Ecto neural progenitor cell (in vitro differentiated cells): ENCODE measurements at places on chromosomes 16 and 17.

- no peak for DNase-seq
These were observed 69.2 kb downstream of the SDR42E1 start for GRCh38 chr16:81942007-81942601.

DNA sequence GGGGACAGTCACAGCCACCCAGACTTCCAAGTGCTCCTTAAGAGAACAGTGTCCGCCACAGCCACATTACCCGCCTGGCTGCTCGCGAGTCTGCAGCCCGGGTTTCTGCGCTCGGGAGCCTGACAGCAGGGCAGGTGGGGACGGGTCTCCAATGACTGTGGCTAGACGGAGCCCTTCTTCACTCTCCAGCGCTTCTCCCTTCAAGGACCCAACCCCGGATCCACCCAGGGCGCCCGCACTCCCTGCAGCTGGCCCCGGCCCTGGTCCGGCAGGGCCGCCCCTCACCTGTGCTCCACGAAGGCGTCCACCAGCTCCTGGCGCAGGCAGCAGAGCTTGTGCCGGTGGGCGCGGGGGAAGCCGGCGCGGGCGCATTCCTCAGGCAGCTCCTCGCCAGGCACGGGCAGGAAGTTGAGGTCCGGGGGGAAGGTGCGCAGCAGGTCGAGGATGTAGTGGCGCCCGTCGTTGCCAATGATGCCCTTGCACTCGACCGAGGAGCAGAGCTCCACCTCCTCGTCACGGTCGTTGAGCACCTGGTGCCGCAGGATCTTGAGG, 13.9 kb downstream of the CLUH start:
- no peak for DNase-seq

DNA sequence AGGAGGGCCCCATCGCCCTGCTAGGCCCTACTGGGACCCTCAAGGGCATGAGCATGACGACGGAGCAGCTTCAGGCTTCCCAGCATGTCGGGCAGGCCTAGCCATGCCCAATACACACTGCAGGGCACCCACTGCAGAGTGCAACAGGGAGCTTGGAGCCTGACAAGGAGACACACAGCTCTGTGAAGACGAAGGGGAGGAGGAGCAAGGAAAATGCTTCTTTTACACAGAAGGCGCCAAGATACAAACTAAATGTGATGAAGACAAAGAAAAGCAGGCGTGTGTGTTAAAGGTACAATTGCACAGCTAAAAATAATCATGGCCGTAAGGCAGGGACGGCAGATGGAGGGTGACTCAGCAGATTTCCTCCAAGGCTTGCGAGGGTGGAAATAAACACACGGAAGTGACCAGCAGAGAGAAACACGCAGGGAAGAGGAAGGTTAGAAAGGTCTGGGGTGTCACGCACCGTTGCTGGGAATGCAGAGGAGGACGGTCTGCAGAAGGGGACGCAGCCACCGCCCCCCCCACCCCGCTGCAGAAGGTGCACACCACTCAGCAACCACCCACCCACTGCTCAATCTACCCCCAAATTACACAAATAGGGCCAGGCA, 108.5 kb downstream of the ZNF778 start:
- DNase-seq = no peak

DNA sequence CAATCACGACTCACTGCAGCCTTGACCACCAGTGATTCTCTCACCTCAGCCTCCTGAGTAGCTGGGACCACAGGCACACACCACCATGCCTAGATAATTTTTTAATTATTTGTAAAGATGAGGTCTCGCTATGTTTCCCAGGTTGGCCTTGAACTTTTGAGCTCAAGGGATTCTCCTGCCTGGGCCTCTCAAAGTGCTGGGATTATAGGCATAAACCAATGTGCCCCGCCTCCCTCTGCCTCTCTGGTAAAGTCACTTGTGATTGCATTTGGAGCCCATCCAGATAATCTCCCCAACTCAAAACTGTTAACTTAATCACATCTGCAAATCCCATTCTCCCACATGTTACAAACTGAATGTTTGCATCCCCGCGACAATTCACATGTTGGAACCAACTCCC, 11.8 kb upstream of the PECAM1 start:
- no peak for DNase-seq

DNA sequence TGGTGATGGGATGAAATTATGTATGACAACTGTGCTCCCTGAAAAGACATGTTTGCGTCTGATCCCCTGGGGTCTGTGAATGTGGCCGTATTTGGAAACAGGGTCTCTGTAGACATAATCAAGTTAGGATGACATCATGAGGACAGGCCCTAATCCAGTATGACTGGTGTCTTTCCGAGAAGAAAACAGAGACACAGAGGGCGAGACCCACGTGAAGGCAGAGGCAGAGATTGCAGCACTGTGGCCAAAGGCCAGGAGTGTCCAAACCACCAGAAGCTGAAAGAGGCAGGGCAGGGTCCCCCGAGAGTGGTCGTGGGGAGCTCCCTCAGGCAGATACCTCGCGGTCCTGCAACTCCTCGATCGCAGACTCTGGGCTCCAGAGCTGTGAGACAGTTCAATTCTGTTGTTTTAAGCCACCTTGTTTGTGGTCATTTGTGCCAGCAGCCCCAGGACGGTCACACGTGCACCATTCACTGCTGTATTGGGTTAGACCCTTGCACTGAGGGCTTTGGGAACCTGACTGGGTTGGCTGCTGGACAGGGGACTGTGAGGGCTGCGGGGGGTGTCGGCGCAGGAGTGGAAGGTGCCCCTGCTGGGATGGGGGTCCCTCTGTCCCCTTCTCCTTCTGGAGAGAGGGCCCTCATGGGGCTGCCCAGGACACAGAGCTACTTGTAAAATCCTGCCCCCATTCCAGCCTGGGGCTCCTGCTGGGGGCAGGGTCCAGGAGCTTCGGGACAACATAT, 27.7 kb downstream of the METRNL start:
- no peak for DNase-seq

DNA sequence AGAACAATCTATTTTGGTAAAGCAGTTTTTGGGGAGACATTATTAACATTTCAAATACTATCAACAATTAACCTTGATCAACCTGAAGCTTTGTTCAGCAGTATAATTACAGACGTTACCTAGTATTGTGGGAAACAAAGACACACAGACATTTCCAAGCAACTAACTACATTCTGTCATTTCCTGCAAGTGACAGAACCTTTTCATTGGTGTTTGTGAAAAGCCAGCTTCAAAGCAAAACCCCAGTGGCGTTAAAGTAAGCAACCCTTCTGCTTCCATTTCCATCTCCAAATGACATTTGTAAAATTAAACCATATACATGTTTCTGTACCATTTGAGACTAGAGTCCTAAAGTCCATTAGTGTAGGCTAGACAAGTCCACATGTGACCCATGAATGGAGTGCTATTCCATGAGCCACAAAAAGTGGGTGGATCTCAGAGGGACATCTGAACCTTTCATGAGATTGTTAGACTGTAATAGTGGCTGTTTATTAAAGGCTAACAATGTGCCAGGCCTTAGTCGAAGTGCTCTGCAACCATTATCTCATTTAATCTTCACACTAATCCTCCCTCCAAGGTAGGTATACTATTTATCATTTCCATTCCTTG, 101.2 kb downstream of the SSH2 start:
- DNase-seq = no peak

- no peak for DNase-seq
These were observed 119.7 kb upstream of the MYOCD start for GRCh38 chr17:12545877-12546513.

- no peak for DNase-seq
These were observed 4.0 kb upstream of the PHKG2 start for GRCh38 chr16:30744183-30744582.

GRCh38 chr17:36720131-36720530, 118.7 kb downstream of the MRM1 start:
- DNase-seq = no peak

DNA sequence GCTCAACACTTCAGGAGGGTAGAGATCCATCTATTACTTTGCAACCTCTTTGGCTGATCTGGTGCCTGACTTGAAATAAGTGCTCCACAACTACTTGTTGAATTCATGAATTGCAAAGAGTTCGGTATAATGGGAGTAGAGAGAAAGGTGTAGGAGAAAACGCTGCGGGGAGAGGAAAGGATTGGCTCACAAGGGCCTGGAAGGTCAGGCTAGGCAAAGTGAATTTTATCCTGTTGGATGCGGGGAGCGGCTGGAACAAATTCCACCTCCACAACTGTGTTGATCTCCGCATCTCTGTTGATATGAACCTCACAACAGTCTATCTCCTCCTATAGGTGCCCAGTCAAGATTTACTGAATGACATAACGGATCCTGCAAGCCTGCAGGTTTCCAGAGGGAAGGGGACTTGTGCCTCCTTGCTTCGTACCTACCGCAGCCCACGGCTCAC, 684 bp downstream of the SLX4 start:
- no peak for DNase-seq

DNA sequence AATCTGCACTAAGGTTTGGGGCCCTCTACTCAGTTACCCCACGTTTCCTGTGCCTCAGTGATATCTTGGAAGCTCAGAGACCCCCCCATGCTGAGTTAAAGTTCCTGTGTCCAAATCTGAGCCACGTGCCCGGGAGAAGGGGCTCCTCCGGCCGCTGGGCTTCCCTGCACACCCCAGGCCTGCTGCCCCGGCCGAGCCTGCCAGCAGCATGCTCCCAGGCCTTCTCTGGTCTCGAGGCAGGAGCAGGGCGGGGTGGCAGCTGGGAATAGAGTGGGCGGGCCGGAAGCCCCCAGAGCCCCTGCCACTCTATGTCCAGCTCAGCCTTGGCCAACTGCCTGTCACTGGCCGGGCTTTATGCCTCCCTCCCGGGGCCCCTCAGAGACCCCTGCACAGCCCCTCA, 5.6 kb upstream of the VASN start:
- DNase-seq = no peak

DNA sequence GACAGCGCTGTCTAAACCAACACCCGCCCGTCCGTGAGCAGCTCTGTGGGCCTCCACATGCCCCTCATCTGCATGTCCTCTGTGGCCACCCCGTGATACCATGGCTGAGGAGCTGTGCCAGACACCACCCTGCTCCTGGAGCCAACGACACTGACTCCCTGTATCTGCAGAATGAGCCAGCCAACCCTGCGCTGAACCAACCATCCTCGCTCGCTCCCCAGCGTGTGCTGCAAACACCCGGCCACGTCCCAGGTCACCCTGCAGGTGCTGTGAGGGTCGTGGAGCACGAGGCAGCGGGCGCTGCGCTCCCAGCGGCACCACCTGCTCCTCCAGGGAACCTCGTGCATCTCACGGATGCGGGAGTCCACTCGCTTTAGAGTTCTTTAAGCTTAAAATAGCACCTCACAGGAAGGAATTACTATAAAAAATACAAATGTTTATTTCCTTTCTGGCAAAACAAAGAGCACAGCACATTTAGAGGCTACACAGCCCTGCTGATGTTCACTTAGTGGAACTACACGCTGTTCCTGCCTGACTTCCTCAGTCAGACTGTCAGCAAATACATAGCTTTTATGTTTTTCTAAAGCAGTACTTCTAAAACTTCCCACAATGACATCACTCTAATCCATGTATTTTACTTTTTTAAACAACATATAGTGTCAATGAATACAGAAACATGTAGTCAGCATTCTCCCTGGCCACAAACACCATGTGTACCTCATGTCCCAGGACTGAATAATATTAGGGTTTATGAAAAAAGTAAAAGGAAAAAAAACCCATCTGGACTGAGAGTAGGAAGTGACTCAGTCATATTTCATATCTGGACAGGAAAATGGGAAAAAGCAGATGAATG, 43.5 kb downstream of the MAP1LC3B start:
- DNase-seq = no peak

DNA sequence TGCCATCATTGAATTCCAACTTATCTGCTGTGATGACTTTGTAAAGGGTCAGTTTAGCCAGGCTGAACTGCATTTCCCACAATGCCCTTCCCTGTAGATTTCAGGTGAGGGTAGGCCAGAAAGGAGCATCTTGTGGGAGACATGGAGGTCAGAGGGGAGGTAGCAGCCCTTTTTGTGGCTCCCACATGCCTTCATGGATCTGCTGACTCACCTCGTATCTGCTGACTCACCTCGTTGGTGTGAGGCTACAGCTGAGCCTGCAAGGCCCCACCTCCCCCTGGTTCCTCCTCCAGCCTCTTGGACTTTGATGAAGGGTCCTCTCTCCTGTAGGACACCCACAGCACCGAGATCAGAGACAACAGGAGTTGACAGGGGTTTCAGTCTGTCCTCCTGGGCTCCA, 102.5 kb downstream of the SALL1 start:
- no peak for DNase-seq

DNA sequence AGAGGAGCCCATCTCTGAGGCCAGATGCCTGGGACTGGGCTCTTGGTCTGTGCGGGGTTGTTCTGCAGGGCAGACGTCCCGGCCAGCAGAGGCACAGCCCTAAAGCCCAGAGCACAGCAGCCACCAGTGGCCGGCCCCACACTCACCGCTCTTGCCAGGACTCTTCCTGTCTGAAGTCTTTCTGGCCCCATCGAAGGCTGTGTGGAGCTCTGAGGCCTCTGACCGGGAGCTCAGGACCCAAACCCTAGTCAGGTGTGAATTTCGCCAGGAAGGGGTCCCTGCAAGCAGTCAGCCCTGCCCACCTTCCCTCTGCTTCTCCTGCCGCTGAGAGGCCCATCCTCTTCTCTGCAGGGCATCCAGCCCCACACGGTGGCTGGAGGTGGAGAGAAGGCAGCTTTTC, 10.7 kb downstream of the ACSF3 start:
- no peak for DNase-seq

GRCh38 chr17:36930583-36930900, 6.7 kb upstream of the LHX1 start:
- no peak for DNase-seq

DNA sequence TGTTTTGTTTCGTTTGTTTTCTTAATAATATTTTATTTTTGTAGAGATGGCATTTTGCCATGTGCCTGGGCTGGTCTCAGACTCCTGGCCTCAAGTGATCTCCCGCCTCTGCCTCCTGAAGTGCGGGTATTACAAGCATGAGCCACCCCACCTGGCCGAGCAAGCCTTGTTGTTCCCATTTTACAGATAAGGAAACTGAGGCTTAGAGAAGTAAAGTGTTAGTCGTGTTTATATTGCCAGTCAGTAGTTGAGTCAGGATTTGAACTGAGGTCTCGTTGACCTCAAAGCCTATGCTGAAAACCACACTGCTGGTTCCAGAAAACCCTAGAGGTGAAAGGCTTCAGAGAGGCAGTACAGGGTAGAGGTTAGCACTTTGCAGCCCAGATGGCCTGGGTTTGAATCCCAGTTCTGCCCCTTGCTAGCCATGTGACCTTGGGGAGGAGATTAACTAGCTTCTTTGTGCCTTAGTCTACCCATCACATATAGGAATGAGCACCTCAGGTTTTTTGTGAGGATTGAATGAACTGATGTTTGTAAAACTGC, 102.0 kb downstream of the ABCC6 start:
- DNase-seq = no peak

DNA sequence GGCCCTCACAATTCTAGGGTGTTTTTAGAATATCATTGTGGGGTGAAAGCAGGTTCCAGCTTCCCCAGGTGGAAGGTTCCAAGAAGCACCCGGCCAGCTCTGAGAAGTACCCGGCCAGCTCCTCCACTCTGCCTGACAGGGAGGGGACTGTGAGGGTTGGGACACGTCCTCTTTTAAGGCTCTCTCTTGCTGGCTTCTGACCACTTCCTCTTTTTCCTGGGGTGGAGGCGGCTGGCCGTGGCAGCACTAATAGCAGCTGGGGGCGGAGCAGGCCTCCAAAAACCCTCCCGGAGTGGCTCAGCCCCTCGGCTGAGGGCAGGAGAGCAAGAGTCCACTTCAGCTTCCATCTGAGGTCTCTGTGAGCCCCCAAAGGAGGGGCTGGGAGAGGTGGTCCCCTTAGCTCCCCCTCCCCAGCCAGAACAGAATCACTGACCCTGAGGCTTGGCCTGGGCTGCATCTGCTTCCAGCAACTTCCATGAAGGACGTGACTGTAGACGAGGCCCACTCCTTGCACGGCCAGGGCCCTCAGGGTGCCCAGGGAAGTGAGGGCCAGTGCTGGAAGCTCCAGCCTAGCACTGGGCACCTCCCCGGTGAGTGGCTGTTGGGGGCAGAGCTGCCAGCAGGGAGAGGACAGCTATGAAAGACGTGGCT, 26.7 kb upstream of the PLCG2 start:
- no peak for DNase-seq
